ENCODE measurements at places on chromosomes 4 and X.
A peak's percentile ranks its signal among the peaks of the same experiment; 100 is the strongest.

DNA sequence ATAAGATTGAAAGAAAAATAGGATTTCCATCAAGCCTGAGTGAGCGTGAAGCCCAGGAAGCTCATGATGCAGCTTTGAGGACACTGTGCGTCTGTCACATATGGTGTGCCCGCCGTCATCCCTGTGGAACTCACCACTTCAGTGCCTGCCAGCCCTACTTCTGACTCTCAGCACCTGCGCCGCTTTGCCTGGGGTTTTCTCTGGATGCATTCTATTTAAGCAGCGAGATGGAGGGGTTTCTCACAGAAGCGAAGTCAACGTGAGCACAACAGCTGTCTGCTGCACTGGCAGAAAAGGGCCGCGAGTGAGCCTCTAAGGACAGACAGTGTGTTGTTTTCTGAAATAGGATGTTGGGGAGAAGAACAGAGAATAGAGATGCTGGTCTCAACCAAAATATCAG is 6.2 kb upstream of the TMEM128 start:
- no peak for DNase-seq

GRCh38 chrX:39752815-39753214 is 344.9 kb downstream of the BCOR start:
- no peak for DNase-seq

- DNase-seq = no peak
Observed at GRCh38 chrX:2507904-2508627, 7.3 kb upstream of the DHRSX start.

- DNase-seq = no peak
Observed at GRCh38 chr4:174553828-174554227, 31.5 kb upstream of the HPGD start.

DNA sequence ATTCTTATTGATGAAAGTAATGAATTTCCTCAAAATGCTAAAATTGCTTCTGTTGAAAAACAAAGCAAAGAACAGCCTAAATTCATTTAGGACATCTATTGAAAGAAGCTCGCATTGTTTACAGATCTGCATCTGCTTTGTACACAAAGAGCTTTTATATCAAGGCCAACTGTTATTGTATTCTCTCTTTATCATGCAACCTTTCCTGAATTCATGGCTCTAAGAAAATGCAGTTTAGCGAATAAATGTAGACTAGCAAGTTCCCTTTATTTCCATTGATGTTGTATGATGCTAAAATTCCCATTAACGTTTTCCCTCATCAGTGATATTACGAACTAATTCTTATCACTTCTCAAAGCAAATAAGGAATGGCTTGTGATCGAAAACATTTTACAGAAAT is 446.3 kb downstream of the MID1IP1 start:
- no peak for DNase-seq

- DNase-seq = no peak
Observed at GRCh38 chr4:184147858-184148737, 69.6 kb downstream of the ENPP6 start.

DNA sequence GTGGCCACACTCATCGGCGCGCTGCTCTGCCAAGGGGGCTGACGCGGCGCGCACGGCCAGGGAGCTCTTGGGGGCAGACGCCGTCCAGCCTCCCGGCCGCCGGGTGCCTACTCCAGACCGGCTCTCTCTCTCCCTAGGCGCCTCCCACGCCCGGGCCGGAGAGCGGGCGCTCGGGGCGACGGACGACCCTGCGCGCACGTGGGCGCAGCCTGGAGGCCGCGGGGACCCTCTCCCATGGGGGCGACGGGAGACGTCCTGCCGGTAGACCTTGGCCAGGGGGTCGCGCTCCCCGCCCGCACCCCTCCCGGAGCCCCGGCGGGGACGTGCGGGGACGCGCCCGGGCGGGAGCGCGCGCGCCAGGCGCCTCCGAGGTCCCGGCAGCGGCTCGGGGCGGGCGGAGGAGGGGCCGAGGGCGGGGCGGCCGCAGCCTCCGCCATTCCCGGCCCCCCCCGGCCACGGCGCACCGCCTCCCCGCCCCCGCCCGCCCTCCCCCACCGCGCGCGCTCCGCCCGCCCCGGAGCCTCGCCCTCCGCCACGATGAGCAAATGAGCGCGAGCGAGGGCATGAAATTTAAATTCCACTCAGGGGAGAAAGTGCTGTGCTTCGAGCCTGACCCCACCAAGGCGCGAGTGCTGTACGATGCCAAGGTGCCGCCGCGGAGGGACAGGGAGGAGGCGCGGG is at the start of gene MSL3:
MSL3 (plus strand) TSS at position 519 of the 681 bp plus-strand sequence; CDS start at position 546, 27 bp downstream.
- DNase-seq = peak; percentile 80

GRCh38 chr4:42588909-42589308 is 68.0 kb downstream of the ATP8A1 start:
- DNase-seq = no peak

DNA sequence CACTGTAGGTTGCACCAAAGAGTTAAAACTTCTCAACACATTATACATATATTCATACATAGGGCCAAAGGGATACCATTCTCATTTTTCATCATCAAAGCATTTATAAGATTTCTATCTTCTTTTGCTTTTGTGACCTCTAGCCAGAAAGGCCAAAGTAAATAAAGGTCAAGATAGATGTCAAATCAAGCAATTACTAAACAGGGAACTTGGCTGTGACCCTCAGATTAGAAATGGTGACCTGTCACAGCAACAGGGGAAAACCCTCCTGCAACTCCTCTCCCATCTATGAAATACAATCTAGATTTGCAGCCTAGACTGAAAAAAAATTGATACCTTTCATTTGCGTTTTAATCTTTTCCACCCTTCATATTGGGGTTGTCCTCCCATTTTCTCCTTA is 225.6 kb upstream of the FAM241A start:
- DNase-seq = no peak

GRCh38 chr4:183962419-183962818 is 57.3 kb downstream of the STOX2 start:
- no peak for DNase-seq

DNA sequence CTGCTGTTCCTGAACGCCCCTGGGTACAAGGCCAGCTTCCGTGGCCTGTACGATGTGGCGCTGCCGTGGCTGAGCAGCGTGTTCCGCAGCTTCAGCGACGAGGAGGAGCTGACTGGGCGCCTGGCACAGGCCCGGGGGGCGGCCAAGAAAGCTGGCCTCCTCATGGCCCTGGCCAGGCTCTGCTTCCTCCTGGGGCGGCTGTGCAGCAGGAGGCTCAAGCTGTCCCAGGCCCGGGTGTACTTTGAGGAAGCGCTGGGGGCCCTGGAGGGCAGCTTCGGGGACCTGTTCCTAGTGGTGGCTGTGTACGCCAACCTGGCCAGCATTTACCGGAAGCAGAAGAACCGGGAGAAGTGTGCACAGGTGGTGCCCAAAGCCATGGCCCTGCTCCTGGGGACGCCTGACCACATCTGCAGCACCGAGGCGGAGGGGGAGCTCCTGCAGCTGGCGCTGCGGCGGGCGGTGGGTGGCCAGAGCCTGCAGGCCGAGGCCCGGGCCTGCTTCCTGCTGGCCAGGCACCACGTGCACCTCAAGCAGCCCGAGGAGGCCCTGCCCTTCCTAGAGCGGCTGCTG is 28.2 kb downstream of the SH3TC1 start:
- DNase-seq = no peak

- no peak for DNase-seq
Observed at GRCh38 chr4:112023402-112023950, 121.8 kb upstream of the FAM241A start.

GRCh38 chr4:112423591-112423990 is 92.4 kb downstream of the NEUROG2 start:
- DNase-seq = no peak

- DNase-seq = no peak
Observed at GRCh38 chrX:72025236-72025770, 106.4 kb downstream of the RTL5 start.

DNA sequence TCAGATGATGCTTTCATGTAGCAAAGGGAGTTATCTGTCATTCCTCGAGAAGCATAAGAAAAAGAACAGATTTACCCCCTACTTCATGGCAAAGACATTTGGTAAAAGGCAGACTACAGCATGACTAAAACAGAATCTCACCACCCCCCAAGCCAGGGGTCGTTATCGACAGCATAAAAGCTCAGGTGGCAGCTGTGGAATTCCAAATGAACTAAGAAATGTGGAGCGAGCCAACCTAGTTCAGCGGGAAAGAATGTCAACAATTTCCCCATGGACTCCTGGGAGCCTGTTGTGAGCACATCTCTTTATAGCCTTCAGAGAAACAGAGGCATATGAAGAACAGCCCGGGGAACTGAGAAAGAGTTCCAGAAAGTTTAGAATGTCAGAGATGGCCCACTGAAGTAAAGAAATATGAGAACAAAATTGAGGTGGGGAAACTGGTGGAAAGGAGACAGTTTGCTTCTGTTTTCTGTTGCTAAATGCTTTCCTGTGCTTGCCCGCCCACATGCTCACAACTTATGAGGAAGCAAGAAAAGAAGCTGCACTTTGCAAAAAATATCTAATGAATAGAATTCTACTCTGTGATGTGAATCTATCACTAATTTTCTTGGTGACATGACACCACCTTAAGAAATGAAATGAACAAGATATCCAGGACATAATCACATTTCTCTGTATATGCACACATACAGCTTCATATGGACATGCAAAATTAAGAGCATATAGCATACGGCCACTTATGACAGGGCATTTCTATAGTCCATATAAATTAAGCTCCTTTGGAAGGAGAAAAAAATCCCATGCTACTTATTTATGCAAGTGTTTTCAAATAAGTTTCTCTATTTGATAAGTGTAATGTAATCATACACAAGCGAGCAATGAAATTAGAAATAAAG is 135.3 kb upstream of the MID1 start:
- peak; percentile 88 for DNase-seq

DNA sequence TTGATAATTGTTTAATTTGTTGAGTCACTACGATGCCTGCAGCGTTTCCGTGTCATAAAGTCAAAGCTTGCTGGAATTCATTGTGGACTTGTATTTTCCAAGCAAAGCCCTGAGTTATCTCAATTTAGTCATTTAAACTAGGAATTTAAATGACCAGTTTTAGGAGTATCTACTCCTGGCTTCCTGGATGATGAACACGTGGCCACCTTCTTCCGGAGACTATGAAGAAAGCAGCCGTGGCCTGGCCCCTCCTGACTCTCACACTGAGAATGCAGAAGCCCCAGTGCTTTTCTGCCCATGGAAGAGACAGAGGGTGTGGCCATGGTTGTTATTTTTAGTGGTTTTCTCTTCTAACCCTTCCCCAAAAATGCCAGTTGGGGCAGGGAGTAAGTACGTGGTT is 250.7 kb upstream of the GATB start:
- no peak for DNase-seq

- no peak for DNase-seq
Observed at GRCh38 chr4:180156684-180157083, 2086.5 kb upstream of the TENM3 start.

DNA sequence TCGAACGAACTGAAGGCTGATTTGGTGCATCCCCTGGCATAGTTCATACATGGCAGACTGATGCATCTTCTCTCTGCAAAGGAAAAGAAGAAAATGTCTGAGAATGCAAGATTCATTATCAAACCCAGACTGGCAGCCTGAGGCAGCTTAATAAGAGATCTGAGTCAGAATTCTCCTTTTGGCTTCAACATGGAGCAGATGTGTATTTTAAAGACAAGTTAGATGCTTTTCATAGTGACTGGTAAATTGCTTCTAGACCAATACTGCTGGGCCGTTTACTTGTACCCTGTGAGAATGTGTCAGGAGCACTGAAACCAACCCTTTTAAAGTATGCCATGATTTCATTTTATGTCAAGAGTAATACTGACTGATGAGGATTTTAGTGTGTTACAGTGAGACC is 322.0 kb downstream of the NR3C2 start:
- DNase-seq = no peak

GRCh38 chr4:26356081-26356501 is 35.3 kb downstream of the RBPJ start:
- peak; percentile 71 for DNase-seq

- peak; percentile 34 for DNase-seq
Observed at GRCh38 chr4:128793859-128794672, 15.4 kb upstream of the JADE1 start.

- peak; percentile 13 for DNase-seq
Observed at GRCh38 chrX:153829799-153830639, at the start of gene PDZD4. PDZD4 (minus strand) TSS chrX:153830544; CDS start chrX:153830298, 246 bp downstream.

GRCh38 chrX:16992951-16993350 is 46.5 kb downstream of the REPS2 start:
- no peak for DNase-seq

GRCh38 chr4:129641179-129641578 is 545.2 kb downstream of the C4orf33 start:
- DNase-seq = peak; percentile 71

- DNase-seq = no peak
Observed at GRCh38 chr4:118282692-118283091, 70.1 kb downstream of the PRSS12 start.

DNA sequence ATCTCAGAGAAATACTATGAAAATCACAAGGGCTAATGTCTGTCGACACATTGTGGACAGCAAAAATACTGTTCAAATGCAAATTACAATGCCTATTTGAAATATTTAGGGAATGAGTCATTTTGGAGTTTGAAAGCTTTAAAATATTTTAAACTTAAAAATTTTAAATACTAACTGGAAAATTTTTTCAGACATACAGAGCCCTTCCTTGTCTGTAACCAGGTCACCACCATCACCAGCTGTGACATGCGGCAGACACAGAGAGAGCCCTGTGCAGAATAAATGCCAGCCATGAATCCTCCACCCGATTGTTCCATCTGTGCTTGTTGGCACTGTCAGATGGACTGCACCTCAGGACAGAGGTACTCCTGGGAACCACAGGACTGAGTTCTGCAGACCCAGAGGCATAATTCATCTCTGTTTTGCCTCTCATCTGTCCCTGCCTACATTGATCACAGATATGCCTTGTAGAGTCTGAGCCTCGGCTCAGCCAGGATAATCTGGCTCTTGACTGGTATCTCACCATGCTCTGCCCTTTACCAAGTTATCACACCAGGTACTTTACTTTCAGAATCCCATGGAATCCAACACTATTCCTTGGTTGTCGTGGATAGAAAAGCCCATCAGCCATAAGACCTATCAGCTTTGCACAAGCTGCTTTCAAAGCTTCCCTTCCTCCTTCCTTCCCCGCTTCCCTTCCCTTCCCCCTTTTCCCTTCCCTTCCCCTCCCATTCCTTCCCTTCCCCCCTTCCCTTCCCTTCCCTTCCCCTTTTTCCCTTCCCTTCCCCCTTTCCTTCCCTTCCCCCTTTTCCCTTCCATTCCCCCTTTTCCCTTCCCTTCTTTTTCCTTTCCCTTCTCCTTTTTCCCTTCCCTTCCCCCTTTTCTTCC is 67.2 kb downstream of the TBC1D9 start:
- DNase-seq = peak; percentile 44

- DNase-seq = no peak
Observed at GRCh38 chrX:112306027-112306426, 223.5 kb upstream of the TRPC5 start.

DNA sequence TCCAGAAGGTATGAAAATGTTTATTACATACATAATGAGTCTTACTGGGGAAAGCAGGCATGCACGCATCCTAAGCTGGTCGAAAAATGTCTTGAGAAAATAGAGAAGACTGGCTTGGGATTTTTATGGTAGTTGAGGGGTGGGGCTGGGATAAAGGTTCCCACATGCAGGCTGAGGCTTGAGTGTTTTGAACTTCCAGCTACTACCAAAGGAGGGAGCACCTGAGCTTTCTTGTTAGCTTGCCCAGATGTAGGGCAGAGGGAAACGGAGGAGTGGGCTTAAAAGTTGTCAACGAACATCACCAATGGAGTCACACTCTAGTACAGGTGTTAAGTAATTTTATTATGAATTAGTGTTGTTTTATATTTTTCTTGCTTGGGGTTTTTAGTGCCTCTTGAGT is 39.6 kb upstream of the SRPX start:
- DNase-seq = no peak
